ENCODE measurements at places on chromosomes 6 and 20. TPM values are rescaled to one million over a fixed set of nuclear protein-coding genes. Genes with fewer than 3 reads are reported as not detected.

- no peak for DNase-seq
Measured at GRCh38 chr6:54768494-54768893, 78.1 kb upstream of the FAM83B start.

GRCh38 chr6:6723921-6724538 is 135.5 kb downstream of the LY86 start:
- DNase-seq = peak; percentile 31

GRCh38 chr6:11912420-11912819 is 99.7 kb upstream of the HIVEP1 start:
- DNase-seq = no peak

GRCh38 chr6:73418081-73418741 is 23.6 kb downstream of the DDX43 start:
- DNase-seq = no peak

- DNase-seq = no peak
Measured at GRCh38 chr6:101534386-101534785, 140.9 kb downstream of the GRIK2 start.

DNA sequence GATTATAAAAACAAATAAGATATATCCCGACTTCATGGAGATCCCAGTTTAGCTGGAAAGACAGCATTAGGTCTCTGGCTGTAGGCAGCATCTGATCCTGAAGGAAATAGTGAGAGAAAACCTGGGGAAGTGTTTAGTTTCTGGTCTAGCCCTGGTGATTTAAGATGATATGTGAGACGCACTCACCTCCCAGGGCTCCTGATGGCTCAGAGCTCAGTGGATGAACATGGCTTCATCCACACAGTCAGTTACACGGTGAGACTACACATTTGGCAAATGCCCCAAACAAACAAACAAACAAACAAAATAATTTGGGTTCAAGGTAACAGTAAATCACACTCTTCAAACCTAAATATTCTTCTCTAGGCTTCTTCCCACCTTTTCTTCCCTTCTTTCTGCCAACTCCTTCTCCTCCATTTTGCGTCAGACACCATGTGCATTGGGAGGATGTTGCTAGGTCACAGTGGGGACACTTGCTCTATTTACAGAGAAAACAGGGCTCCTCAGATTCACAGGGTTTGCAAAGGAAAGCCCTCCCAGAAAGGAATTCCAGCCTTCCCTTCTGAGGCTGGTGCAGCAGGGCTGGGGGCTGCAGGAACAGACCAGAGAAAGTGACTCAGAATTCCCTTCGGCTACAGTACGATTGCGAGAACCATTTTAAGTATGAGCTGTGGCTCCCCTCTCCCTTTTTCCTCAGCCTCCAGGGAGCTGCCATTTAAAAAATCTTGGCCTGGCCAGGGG is 59.6 kb upstream of the SALL4 start:
- DNase-seq = no peak

DNA sequence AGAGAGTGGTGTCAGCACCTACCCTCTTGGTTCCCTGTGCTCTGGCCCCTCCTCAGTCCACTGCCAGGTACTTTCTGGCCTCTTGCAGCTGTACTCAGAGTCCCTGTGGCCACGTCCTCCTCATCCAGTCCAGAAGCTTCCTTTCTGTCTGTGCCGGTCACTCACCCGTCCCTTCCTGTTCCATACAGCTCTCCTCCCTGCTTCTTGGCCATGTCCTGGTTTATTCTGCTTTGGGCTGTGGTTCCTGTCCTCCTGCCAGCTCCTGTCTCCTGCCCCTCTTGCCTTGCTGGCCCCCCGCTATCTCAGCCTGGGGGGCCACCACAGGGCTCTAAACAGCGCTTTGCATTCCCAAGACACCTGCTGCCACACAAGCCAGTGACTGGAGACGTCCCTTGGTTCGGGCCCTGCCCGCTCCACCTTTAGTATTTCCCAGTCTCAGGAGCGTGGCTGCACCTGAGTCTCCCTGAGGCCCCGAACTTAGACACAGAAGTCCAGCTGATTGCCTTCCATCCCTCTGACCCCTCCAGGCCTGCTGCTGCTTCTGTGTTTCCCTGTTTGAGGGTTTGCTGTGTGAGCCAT is 15.5 kb upstream of the RBM38 start:
- no peak for DNase-seq

GRCh38 chr6:34804543-34804942 is 12.7 kb downstream of the BLTP3A start:
- no peak for DNase-seq

- no peak for DNase-seq
Measured at GRCh38 chr6:136158387-136158821, 91.7 kb downstream of the MTFR2 start.

GRCh38 chr6:15365273-15365687 is 119.4 kb downstream of the JARID2 start:
- DNase-seq = peak; percentile 84

DNA sequence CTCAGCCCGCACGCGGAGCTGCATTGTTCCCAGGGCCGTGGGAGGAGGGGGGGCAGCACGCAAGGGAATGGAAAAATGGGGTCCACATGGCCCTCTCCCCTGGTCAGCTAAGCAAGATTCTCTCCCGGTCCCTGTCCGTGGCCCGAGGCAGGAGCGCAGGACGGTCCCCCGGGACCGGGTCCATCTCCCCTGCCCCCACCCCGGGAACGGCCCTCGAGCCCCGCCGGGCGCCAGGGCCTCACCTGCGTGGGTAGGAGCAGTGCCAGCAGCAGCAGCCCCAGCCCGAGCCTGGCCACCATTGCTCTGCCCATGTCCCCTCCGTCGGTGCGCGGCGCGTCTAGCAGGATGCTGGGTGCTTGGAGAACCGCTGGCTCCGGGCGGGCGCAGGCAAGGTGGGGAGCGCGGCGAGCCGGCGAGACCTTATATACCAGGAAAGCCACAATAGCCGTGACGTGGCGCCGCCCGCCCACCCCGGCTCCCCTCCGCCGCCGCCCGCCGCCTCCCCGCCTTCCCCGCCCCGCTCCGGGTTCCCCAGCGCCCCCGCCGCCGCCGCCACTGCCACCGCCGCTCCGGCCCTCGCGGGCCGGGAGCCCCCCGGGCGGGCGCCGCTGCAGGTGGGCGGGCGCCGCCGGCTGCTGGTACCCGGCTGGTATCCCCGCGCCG is at the start of gene CD24:
Gene CD24, minus strand, starts transcription at position 394 of the 663 bp plus-strand sequence. Its CDS starts 83 bp downstream, at position 311.
- peak; percentile 73 for DNase-seq

- no peak for DNase-seq
Measured at GRCh38 chr6:155130161-155130853, 133.5 kb upstream of the CLDN20 start.

- DNase-seq = no peak
Measured at GRCh38 chr6:13427801-13428582, 59.4 kb downstream of the GFOD1 start.

DNA sequence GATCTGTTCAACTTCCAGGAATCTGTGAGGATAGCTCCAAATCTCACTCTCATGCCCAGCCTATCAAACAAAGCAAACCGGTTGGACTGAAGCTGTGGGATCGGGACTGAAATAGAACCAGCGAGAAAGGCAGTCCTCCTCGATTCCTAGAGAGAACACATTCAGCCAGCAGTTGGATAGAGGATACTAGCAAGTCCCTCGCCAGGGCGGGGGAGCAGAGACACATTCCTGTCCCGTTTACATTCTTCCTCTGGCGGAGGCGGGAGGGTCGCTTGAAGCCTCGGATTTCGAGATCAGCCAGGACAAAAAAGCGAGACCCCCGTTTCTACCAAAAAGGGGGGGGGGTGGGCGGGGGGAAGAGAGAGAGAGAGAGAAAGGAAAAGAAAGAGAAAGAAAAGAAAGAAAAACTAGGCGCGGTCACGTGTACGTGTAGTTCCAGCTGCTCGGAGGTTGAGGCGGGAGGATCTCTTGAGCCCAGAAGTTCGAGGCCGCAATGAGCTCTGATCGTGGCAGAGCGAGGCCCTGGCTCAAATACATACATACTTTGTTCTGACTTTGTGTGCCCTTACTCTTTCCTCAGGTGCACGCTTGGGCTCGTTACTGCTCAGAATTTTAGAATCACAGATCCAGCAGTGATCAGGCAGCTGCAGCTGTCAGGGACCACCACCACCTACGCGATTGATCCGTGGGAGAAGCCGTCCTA is 19.5 kb downstream of the ZNF311 start:
- peak; percentile 97 for DNase-seq

- no peak for DNase-seq
Measured at GRCh38 chr6:152848919-152849318, 98.3 kb downstream of the VIP start.

DNA sequence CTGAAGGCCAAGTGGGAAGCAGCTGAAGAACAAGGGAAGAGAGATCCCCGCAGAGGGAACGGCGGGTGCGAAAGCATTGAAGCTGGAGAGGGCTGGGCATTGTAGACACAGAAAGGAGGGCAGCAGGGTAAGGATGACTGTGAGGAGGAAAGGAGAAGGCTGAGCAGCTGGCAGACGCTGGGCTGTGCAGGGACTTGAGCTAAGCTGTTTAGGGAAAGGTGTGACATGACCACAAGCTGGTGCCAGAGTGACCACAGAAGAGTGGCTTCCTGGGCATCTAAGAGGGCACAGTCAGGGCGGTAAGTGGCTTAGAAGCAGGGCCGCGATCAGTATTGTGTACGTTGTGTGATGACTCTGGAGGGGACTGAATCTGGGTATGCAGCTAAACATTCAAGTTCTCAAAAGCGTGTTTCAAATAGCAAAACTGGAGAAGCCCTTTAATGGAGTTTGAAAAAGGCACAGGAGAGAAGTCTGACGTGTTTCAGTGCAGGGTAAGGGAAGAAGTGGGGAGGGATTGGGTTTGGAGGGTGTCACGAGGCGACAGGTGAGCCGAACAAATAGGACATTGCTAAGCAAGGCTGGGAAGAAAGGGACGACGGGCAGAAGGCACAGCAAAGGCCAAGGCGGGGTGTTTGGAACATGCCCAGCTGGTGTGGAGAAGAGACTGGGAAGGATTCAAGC is 46.1 kb upstream of the ARFGEF2 start:
- DNase-seq = no peak

GRCh38 chr6:149278997-149279396 is 38.5 kb upstream of the TAB2 start:
- DNase-seq = no peak

- peak; percentile 55 for DNase-seq
Measured at GRCh38 chr6:72524011-72524645, 97.7 kb upstream of the KCNQ5 start.

DNA sequence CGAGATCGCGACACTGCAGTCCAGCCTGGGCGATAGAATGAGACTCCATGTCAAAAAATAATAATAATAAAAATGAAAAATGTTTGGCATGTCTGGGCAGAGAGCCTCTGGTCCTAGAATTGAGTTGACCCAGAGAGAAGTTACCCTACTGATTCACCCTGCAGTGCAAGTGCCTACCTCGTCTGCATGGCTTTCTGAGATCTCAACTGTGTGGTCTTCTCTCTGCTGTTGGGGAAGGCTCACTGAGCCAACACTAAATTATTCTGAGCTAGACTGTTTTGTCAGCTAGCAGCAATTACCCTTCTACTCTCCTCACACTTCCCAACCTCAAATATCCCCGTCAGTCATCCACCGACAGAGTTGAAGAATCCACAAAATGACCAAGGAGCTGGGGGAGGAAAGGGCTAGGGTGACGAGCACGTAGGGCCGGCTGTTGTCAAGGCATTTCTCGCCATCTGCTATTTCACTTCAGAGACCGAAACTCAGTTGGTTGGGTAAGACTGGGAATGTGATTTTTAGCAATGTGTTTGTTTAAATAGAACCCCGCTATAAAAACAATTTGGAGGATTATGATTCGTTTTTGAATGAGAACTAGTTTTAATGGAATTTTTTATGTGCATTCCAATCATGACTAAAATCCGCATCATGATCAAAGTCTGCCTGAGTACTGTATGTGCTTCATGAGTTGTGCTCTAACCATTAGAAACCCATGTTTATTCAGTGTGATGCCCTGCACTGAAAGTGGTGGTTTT is 9.4 kb downstream of the MAS1 start:
- DNase-seq = peak; percentile 81

- peak; percentile 63 for DNase-seq
Measured at GRCh38 chr6:141988954-141989705, 143.6 kb upstream of the GJE1 start.

- DNase-seq = no peak
Measured at GRCh38 chr6:111522393-111523020, 39.5 kb upstream of the REV3L start.

- DNase-seq = no peak
Measured at GRCh38 chr6:95328231-95328630, 249.1 kb upstream of the MANEA start.

DNA sequence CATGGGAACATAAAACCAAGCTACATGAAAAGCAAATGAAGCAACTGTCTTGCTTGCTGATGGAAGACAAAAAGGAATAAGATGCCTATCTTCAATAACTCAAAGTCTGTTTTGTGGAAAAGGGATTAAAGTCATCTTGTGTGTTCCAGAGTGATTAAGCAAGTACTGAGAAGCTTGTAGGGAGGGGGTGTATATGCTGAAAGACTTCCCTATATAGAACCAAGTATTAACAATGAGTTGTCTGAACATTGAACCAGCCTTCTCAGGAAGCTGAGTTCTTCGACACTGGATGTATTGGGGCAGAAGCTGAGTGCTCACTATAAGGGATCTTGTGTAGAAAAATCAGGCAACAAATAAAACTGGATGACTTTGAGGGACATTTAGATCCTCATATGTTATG is 451.8 kb downstream of the CD83 start:
- DNase-seq = no peak

DNA sequence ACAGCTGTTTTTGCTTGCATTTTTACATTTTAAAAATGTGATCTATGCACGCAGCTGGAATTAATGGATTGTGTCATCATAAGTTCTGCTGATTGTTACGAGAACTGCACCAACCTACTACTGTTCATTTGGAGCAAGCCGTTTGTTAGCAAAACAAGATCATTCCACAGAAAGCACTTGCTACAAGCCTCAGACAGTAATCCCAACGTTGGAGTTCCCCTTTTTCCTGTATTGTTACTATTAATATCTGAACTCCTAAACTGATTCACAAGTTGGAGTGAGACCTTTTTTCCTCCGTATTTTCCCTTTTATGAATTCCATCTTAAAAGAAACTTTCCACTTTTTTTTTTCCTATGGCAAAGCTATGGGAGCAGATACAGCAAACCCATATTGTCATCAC is 3.5 kb downstream of the TENT5A start:
- DNase-seq = no peak

DNA sequence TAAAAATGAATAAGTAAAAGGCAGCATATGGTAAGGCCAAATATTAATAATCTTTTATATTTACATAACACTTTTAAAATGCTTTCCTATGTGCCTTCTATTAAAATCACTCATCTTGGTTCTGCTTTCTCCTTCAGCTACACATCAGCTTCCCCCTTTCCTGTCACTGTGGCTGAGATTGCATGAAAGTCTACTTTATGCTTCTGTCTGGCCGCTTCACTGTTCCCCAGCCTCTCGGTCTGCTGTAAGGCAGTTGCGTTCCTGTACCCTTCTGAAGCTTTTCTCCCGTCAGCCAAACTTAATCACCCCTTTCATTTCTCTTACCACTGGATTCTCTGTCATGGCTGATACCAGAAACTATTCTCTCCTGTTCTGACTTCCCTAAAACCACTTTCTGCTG is 34.6 kb downstream of the SOX4 start:
- DNase-seq = no peak

PHACTR3 gene
- total RNA-seq = 11.1 TPM

ULBP2 gene
- 12.9 TPM for total RNA-seq

TOMM6 gene
- total RNA-seq = 59.7 TPM

KIF13A gene
- 85.5 TPM for total RNA-seq

EEF1A2 gene
- 0.33 TPM for total RNA-seq

SIRPD gene
- total RNA-seq = not detected

TMEM217 gene
- total RNA-seq = 4.2 TPM

SLCO4A1 gene
- total RNA-seq = 0.40 TPM

TAB2 gene
- 21.2 TPM for total RNA-seq

RBM12 gene
- total RNA-seq = 71.2 TPM

SLPI gene
- total RNA-seq = 129 TPM

PAK5 gene
- total RNA-seq = not detected

TOP1 gene
- total RNA-seq = 159 TPM

GLO1 gene
- 134 TPM for total RNA-seq

BPI gene
- not detected for total RNA-seq

PI16 gene
- total RNA-seq = not detected

MYB gene
- 0.17 TPM for total RNA-seq

All from mammary epithelial cell (primary cell).